ENCODE measurements at places on chromosomes 16 and 17.

DNA sequence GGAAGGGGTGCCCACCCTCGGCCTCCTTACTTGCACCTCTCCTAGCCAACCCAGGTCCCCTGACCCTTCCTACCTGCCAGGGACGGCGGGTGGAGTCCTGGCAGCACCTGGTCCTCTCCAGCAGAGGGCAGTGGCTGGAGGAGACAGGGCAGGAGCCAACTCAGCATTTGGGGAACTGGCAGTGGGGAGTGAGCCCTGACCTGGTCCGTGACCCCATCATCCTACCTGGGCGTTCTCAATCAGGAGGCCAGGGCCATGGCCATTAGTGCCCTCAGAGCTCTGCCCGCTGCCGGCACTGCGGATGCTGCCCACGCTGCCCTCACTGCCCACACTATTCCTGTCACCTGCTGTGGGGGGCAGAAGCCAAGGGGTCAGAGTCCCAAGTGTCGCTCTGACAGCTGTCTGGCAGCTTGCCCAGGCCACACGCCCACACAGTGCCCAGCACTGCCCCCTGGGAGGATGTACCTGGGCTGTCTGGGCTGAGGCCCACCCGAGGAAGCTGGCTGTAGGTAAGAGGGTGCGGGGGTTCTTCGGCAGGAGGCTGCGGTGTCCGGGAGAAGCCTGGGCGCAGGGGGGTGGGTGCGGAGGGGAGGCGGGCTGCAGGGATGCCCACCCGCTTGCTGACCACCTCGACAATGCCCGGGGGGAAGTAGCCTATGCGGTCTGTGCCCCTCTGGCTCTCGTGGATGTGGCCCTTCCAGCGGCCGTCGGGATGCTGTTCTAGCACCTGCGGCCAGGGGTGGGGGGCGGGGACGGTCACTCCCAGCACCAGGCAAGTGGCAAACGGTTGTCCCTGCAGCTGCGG is 10.8 kb downstream of the CASKIN2 start:
- DNase-seq, result no peak

DNA sequence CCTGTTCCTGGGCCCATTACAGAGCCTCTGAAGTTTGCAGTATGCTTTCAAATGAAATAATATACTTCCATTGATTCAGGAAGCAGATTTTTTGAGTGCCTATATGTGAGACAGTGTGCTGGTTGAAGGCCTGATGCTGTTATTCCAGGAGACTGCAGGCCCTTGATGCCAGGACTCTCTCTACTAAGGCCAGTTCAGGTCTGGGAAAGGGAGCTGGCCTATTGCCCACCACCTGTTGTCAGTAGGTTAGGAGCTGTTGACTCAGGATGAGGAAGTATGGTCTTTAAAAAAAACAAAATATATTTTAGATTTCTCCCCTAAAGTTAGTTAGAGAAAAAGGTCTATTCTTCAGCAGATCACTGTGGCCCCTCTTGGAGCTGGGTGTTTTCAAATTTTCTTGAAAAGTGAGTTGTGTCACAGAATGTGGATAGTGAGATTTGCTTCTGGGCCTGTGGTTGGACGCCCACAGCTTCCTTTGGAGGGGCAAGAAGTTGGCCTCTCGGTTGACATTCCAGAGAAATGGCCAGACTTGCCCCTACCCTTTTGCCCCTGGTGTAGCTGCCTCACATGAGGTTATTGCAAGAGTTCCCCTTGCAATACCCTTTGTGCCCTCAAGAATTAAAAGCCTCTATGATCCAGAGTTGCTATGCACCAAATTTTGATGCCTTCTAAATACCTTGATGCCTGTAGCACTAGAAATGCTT is 7.9 kb downstream of the ESRP2 start:
- DNase-seq, result no peak

DNA sequence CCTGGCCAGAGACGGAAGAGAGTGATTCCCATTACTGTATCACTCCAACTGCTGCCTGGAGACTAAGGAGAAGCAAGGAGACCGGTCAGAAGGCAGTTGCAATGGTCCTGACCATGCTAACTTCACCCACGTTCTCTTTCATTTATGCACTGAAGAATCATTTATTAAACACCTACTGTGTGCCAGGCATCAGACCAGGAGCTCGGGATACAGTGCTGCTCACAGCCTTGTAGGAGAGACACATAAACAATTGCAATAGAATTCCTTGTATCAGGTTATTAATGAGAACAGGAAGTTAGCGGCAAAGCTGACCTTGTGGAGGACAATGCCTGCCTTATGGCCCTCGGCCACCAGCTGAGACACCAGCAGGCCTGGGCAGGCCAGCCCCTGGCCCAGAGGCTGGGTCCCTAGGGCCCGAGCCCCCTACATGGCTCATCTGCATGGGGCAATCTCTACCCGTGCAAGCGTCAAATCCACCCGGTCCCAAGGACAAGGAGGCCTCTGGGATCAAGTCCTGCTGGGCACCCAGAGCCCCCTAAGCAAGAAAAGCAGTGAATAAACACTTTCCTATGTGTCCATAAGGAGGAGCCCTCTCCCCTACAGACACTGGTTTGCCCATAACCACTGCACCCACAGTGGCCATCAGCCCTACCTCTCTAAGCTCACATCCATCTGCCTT is 8.6 kb upstream of the ENPP7 start:
- DNase-seq, result no peak

- DNase-seq, result no peak
Observed at GRCh38 chr17:75065562-75066151, 18.6 kb downstream of the KCTD2 start.

DNA sequence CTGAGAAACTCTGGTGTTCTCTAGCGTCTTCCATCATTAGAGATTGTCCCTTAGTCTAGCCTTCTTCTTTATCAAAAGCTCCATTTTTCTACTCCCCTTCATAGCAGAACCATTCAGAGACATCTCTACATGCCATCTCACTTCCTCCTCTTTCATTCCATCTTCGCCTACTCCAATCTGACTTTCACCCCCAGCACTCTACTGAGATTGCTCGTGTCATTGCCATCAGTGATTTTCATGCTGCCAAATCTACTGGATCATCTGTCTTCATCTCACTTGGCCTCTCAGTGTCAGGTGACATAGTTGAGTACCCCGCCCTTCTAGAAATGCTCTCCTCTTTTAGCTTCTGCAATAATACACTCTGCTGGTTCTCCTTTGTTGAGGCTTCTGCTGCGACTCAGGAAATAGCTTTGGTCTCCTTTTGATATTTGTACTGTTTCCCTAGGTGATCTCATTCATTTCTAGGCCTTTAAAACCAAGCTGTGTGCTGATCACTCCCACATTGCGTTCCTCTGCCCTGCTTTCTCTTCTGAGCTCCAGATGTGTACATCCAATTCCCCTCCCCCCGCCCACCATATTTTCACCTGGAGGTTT is 119.1 kb downstream of the FTO start:
- no peak for DNase-seq

GRCh38 chr17:72988451-72988850 is 104.0 kb downstream of the SLC39A11 start:
- DNase-seq, result no peak

DNA sequence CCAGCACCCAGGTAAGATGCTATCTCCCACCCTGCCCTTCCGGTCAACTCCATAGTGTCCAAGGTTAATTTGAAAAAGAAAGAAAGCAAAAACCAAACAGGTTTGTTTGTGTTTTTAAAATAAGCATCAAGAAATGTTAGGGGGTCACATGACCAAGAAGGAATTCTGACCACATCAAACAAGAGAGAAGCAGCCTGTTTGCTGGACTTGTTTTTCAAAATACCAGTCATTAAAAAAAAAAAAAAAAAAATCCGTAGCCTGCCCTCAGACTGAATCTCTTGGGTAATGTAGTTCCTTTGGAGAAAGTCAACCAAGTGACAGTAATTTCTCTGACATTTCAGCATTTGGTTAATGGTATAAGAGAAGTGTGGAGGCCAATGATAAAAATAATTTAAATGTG is 38.4 kb downstream of the HNF1B start:
- DNase-seq, result no peak

- no peak for DNase-seq
Observed at GRCh38 chr16:89466920-89467319, 23.4 kb downstream of the ANKRD11 start.

DNA sequence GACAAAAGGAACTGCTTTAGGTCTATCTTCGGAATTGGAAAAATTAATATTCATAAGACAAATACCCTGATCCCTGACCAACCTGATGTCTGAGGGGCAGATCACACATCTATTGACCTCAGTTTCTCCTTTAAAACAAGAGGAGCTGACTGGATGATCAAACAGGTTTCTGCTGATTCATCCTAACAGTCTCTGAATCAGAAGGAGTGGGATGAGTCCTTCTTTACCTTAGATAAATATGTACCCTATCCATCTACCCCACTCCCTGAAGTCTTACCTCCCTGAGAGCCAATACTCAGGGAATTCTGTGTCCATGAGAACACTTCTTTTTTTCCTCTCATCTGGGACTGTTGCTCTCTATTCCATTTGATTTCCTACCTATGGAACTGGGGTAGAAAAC is 80.3 kb upstream of the CRHR1 start:
- no peak for DNase-seq

GRCh38 chr16:56625140-56625942 is at the start of gene MT1E:
TSS of gene MT1E (plus strand) at chr16:56625781. CDS start at chr16:56625852, 71 bp downstream.
- DNase-seq, result no peak

GRCh38 chr17:39870776-39871175 is 2.8 kb downstream of the ZPBP2 start:
- DNase-seq, result no peak

DNA sequence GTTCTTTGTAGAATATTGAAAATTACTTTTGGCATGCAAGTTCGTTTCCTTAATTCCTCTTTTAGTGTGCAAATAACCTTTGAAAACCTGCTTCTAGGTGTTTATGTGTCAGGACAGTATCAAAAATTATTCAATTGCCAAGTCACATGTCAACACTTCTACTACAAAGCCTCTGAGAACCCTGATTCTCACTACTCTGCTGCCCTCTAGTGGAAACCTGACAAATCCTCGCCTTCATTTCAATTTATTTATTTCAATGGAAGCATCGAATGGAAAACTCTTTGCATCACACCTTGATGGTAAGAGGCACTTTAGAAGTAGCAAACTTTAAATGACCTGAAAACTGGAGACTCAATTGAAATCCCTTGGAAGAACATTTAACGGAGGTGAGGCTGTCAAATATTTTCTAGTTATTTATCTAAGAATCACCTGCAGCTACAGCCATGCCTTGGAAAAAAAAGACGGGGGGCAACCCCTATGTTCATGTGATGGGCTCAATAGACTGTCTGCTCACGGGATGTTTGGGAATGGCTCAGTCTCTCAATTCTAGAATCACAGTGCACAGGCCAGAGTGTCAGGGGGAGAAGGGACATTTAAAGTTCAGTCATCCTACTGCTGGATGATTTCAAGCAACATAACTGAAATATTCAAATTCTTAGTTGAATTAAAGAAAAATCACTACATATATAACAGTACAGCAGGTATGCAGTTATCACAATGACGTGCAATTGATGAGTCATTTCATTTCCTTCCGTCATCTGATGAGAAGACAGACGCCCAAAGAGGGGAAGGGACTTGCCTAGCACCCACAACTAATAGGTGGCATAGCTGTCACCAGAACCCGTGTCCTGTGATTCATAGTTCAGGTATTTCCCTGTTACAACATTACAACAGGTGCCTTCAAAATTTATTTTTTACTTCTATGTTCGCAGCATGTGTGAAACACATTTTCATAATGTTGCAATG is 563.9 kb downstream of the TOX3 start:
- DNase-seq, result peak; percentile 69

GRCh38 chr16:85306071-85306792 is 194.0 kb upstream of the CIBAR2 start:
- DNase-seq, result no peak

DNA sequence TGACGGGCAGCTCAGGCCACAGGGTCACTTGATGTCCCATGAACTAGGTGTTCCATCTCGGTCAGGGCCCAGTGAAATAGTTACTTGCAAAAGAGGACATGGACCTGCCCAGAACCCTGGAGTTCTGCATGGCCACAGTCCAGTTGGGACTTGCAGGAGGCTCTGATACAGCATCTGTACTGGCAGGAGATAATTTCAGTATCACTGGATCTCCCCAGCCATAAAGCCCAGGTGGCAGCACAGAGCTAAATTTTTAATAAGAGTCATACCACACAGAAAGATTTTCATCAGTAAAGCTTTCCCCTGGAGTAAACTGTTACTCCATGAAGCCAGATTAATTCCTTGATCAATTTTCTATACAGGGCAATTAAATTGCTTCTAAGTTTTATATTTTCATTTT is 18.0 kb upstream of the SLC16A5 start:
- no peak for DNase-seq

- DNase-seq, result no peak
Observed at GRCh38 chr17:28505986-28506665, at the start of gene FOXN1. TSS of gene FOXN1 (plus strand) at chr17:28506348. CDS start at chr17:28523970, 17,622 bp downstream.

DNA sequence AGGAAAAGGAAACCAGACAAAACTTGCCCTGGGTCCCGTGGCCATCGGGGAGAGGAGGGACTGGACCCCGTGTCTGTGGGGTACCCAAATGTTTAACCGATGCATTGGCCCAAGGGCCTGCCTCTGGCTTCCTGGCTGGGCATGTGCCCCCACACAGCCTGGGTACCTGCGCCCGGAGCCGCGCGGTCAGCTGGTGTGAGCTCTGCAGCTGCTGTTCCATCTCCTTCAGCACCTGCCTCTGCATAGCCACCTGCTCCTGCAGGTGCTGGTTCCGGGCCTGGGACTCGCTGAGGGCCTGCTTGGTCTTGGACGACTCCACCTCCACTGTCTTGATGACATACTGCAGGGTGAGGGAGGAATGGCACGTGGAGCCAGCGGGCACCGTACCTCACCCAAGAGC is 31.9 kb downstream of the KIFC3 start:
- no peak for DNase-seq

GRCh38 chr17:74491626-74492025 is 25.2 kb downstream of the CD300A start:
- DNase-seq, result no peak

DNA sequence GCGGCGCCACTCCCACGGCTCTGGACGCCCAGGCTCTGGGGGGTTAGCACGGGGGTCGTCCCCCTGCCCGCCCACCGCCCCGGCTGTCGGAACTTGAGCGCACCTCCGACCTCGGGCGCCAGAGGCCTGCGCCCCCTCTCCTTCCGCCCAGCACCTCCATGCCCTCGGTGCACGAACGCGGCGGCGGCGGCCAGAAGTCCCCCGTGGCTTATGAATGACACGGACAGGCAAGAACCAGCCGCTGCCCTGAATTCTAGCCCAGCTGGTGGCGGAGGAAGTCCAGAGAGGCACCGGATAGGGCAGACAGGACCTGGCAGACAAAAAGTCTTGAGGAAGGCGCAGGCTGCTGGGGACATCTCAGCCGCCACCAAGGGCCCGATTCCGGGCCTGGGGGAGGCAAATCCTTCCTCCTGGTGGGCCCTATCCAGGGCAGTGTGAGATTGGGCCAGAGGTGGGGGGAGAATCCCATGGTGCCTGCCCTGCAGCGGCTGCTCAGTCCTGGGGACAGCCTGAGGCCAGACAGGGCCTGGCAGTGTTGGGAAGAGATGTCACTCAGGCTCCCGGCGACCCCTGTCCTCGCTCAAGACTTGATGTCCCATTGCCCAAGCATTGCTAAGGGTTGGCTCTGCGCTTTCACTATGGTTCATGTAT is 897 bp upstream of the CYGB start:
- no peak for DNase-seq

GRCh38 chr16:1564325-1564724 is 30.9 kb downstream of the TMEM204 start:
- no peak for DNase-seq

- no peak for DNase-seq
Observed at GRCh38 chr16:23871924-23872323, 36.1 kb downstream of the PRKCB start.

- peak; percentile 29 for DNase-seq
Observed at GRCh38 chr17:35373534-35373983, at the start of gene SLFN11. TSS of gene SLFN11 (minus strand) at chr17:35373621. CDS start at chr17:35363807, 9,814 bp downstream.

All from left renal pelvis (tissue), 4 donors.